Activated effector memory CD4-positive, alpha-beta T cell treated with Interleukin-2 at 50 U/mL for 16 hours (primary cell): ENCODE measurements at places on chromosomes 2 and 18.

DNA sequence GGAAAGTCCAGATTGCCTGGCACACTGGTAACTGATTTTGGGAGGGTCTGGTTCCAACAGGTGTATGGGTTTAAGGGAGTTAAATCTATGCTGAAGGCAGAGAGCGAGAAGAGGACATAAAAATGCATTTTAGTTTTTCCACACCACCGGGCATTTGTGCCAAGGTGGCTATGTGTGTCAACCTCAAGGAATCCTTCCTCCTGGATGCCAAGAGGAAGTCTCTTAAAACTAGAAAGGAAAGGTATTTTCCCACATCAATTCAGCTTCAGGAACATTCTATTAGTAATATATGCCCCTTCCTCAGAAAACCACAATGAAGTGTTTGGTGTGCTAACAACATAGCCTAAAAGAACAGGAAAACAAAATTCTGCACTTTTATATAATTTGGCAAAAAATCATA, 5.4 kb upstream of the GAREM1 start:
- no peak for DNase-seq

DNA sequence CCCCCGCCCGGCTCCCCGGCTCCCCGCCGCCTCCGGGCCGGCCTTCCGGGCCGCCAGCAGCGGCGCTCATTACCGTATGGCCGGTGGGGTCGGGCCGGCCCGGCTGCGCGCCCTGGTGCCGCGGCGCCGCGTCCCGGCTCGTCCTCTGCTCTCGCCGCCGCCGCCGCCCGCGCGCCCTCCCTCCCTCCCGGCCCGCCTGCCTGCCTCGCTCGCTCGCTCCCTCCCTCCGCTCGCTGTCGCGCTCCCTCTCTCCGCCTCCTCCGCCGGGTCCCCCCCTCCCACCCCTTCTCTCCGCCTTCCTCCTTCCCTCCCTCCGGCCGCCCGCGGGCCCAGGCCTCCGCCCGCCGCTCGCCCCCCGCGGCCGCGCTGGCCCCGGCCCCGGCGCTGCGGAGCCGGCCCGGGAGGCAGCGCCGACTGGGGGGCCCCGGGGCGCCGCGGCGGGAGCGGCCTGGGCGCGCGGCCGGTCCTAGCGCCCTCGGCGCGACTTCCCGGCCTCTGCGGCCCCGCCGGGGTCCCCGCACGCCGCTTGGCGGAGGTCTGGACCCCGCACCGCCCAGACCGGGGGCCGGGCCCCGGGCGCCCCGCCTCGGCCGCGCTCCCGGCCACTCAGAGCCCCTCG, at the start of gene DNMT3A:
Gene DNMT3A (minus strand): TSS at position 173 of the 619 bp plus-strand sequence. CDS start 27,941 bp downstream, outside the sequence.
- peak; percentile 49 for DNase-seq

GRCh38 chr2:113198790-113199612, 25.2 kb downstream of the PSD4 start:
- DNase-seq: peak; percentile 74

- DNase-seq: no peak
These were observed 329.7 kb upstream of the ST6GAL2 start for GRCh38 chr2:107215401-107216350.

- DNase-seq: no peak
These were observed 309.7 kb downstream of the XIRP2 start for GRCh38 chr2:167198009-167198408.

DNA sequence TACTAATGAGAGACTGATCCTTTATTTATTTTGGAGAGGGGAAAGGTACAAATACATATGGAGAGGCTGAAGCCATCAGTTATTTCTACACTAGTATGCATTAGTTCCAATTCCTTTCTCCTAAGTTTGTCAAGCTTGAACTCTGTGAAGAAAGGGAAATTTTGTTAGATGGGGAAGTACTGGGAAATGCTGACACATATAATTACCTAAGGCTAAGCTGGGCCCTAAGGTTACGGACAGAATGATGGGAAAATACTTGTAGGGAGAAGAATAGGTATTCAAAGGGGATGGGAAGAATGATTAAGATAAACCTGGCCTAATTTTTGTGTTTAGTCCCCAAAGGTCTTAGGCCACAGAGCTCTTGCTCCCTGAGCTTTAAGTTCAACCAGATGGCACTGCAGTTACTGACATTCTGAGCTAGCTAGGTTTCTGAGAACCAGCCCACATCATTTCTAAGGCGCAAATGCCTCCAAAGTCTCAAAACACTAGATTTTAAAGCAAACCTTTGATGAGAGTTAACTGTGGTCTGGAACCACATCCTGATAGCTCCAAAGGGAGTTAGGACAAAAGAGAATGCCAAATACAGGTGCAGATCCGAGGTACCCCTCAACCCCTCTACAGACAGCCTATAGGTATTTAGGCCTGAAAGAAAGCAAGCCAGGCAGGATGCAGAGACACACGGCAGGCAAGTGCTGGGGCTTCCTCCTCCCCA, 2.7 kb downstream of the TMEM163 start:
- DNase-seq: no peak

GRCh38 chr2:109134741-109135358, 5.8 kb downstream of the SH3RF3 start:
- no peak for DNase-seq

DNA sequence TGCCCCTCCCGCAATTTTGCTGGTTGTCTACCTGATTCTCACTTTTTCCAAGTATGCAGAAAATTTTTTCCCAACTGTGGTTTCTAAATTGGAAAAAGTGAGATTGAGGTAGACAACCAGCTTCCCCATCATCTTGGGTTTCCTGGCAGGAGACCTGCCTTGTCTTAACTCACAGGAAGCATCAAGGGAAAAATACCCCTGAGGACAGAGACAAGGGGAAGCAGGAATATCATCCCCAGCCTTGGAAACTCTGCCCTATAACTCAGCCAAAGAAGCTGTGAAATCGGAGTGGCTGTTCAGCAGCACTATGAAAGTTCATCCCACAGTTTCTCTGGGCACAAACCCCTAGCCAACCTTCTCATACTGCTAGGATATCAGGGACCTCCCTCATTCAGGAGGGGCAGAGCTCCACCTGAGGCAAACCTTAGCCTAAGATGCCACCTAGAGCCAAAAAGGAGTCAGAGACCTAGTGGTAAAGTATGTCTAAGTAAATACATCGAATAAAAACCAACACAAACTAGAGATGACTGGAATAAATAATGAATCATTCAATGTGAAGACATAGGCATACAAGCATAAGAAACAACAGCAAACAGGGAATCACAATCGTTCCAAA, 68.2 kb downstream of the ZSWIM2 start:
- DNase-seq: no peak

- no peak for DNase-seq
These were observed 34.3 kb downstream of the ASB1 start for GRCh38 chr2:238461051-238461450.

- no peak for DNase-seq
These were observed 110.0 kb downstream of the TCF4 start for GRCh38 chr18:55477860-55478581.

- no peak for DNase-seq
These were observed 53.1 kb downstream of the CTDP1 start for GRCh38 chr18:79732721-79733025.

GRCh38 chr2:60476206-60476954, 77.1 kb downstream of the BCL11A start:
- DNase-seq: no peak

- no peak for DNase-seq
These were observed 76.4 kb upstream of the CYRIA start for GRCh38 chr2:16742026-16742425.

DNA sequence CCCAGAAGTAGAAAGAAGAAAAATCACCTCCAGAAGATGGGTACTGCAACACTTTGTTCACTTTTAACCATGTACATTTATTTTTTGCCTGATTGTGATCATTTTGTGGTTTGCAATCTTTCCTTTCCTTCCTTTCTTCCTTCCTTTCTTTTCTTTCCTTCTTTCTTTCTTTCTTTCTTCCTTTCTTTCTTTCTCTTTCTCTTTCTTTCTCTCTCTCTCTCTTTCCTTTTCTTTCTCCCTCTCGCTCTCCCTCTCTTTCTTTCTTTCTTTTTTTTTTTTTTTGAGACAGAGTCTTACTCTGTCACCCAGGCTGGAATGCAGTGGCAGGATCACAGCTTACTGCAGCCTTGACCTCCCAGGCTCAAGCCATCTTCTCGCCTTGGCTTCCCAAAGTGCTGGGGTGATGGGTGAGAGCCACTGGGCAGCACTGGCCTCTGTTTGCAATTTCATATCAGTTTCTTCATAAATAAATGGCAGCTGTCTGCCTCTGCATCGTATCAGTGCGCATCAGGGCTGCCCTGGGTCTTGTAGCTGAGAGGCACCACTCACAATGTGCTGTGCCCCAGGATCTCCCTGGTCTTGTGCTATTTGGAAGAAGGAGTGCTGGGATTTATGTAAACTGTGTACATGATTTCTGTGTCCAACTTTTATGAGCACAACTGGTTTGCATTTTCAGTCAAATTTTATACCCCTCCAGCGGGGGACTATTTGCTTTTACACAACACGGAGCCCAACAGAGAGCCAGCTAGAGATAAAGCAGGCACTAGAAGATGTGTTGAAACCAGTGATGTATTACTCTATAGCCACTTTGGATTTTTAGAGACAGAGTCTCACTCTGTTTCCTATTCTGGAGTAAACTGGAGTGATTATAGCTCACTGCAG, 6.9 kb upstream of the LIMS2 start:
- no peak for DNase-seq

- DNase-seq: no peak
These were observed 134.2 kb downstream of the RIF1 start for GRCh38 chr2:151543876-151544275.

GRCh38 chr2:105959357-105959756, 214.6 kb downstream of the NCK2 start:
- no peak for DNase-seq

GRCh38 chr18:45785134-45785533, 40.3 kb upstream of the SIGLEC15 start:
- DNase-seq: no peak

DNA sequence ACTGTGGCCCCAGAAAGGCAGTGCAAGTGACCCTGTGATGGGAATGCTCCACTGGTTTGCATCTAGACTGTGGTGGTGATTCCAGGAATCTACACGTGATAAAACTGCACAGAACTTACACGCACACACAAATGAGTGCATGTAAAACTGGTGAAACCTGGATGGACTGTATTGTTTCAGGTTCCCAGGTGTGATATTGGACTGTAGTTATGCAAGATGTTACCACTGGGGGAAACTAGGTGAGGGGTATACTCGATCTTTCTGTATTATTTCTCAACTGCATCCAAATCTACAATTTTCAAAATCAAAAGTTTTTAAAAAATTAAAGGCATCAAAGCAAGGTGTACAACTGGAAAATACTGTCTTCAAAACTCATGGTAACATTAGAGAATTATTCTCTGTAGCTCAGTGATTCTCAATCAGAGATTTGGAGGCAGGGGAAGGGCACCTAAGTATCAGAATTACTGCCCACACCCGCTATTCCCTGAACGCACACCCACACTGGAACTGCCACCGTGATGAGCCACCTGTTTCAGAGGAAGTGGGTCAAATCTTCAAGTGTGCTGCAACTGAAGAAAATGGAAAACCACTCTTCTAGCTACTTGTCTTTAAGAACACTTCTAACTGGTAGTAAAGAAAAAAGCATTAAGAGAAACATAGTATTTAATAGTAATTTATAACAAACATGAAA, 26.7 kb downstream of the PTPN2 start:
- DNase-seq: no peak

- DNase-seq: no peak
These were observed 85.8 kb upstream of the NDUFV2 start for GRCh38 chr18:9016633-9017166.

DNA sequence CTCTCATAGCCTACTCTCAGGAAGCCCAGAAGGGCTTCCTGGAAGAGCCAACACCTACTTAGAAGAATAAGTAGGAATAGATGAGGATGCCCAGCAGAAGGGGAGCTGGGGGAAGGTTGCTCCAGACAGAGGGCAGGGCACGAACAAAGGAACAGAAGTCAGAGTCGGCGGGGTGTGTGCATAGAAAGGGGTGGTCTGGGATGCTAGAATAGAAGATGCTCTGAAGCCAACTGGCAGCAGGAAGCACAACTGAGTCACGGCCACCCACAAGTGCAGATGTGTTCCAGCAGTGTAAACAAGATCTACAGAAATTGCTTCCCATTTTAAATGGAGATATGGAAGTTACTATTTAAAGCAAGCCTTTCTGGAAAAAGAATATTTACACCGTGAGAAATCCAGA, 131.0 kb downstream of the ZNF532 start:
- no peak for DNase-seq

- no peak for DNase-seq
These were observed 748 bp downstream of the FMNL2 start for GRCh38 chr2:152335726-152336118.

GRCh38 chr2:153497938-153498629, 19.5 kb upstream of the RPRM start:
- DNase-seq: no peak

- DNase-seq: no peak
These were observed 90.1 kb upstream of the FAM136A start for GRCh38 chr2:70391988-70392387.

DNA sequence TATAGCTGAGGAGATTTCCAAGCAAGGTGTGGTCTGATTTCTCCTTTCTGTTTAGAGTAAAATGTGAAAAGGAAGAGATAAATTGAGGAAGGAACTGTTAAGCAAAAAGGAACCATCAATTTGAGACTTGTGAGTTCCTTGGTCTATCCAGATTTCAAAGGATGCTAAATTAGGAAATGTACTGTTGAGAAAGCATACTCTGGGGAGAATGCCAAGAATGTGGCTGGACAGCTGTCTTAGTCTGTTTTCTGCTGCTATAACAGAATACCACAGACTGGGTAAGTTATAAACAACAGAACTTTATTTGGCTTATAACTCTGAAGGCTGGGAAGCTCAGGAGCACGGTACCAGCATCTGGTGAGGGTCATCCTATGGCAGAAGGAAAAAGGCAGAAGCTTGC, 1097.2 kb downstream of the TDRD15 start:
- no peak for DNase-seq

DNA sequence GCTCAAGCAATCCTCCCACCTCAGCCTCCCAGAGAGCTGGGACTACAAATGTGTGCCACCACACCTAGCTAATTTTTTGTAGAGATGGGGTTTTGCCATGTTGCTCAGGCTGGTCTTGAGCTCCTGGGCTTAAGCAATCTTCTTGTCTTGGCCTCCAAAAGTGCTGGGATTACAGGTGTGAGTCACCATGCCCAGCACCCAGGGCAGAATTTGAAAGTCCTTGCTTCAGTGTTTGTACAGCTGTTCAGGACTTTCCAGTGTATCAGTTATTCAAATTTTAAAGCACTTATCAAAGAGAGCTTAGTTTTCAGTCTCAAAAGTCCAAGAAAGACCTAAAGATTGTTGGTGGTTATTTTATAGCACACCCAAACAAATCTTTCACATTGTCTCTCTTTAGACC, 43.6 kb upstream of the VPS54 start:
- no peak for DNase-seq

- DNase-seq: no peak
These were observed 149.2 kb upstream of the TWIST2 start for GRCh38 chr2:238698451-238699306.

- DNase-seq: no peak
These were observed 160.1 kb upstream of the LRP1B start for GRCh38 chr2:142290931-142291330.

DNA sequence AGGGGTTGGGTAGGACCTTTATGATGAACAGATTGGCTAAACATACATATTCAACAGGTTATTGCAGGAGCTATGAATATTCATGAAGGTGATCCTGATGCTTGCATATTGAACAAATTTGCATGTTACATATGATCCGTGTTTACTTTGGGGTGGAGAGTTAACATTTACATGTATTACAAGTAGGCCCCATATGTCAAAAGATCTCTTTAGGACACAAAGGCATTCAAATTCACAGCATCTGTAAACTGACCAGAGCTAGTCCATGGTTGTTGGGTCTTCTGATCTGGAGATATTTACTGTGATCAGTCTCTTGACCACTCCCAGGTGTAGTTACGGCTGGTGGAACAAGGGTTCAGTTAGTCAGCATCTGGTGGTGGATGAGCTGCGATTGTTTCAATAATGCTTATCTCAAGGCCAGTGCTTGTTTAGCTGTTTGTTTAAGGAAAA, 80.4 kb downstream of the PMAIP1 start:
- DNase-seq: no peak
